ENCODE measurements at places on chromosomes 6 and 20.
A peak's percentile ranks its signal among the peaks of the same experiment; 100 is the strongest.

- DNase-seq = peak; percentile 48
Measured at GRCh38 chr6:94254689-94255088, 835.3 kb upstream of the EPHA7 start.

GRCh38 chr20:37492945-37493344 lies 28.1 kb upstream of the NNAT start:
- no peak for DNase-seq

DNA sequence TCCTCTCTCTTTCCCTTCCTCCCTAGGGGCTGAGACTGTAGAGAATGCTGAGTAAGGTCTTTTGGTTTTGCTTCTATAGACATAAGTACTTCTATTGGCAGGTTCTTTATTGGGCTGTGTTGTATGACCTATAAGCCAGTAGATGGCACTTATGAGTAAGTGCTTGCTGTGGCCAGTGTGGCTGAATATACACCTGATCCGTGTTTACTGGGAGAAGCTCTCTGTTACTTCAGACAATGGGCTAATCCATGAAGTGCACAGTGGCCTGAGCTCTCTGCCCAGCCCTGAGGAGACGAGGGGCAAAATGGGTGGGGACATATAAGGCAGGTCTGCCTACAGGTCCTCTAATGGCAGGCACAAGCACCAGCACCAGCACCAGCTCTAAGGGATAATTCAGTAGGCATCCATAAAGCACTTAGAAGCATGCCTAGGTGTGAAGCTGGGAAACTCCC lies 610.3 kb downstream of the RNF144B start:
- DNase-seq = peak; percentile 63

DNA sequence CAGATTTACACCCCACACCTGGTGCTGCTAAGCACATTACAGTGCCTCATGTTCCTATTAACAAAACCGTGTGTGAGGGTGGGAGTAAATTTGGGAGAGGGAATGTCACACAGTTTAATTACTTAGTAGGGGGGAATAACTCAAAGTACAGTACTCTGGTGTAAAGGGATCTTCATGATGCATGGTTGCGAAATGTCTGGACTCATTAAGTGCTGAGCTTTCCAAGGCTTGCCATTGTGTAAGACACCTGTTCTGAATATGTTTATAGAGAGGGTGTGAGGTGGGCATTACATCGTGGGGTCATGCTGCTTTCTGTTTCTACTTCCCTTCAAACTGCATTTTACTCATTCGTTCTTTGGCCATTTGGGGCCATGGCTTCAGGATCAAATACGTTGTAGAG lies 181.2 kb downstream of the ADGRG6 start:
- DNase-seq = no peak

DNA sequence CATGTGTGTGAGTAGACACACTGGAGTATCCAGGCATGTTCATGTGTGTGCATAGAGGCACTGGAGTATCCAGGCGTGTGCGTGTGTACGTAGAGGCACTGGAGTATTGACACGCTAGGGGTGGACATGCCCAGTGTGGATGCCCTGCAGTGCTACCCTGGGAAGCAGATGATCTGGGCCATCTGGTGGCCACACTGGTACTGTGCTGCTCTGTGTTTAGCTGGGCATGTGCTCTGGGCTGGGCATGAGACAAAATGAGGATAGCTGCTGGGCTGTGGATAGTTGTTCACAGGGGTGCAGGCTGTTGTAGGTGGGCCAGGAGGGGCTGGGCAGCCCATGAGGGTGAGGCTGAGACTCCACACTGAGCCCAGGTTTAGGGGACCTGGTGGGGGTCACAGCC lies 24.0 kb upstream of the NPBWR2 start:
- DNase-seq = peak; percentile 83

- no peak for DNase-seq
Measured at GRCh38 chr6:106162921-106163320, 76.8 kb downstream of the PRDM1 start.

GRCh38 chr6:109194880-109195279 lies 99.6 kb downstream of the CEP57L1 start:
- no peak for DNase-seq

DNA sequence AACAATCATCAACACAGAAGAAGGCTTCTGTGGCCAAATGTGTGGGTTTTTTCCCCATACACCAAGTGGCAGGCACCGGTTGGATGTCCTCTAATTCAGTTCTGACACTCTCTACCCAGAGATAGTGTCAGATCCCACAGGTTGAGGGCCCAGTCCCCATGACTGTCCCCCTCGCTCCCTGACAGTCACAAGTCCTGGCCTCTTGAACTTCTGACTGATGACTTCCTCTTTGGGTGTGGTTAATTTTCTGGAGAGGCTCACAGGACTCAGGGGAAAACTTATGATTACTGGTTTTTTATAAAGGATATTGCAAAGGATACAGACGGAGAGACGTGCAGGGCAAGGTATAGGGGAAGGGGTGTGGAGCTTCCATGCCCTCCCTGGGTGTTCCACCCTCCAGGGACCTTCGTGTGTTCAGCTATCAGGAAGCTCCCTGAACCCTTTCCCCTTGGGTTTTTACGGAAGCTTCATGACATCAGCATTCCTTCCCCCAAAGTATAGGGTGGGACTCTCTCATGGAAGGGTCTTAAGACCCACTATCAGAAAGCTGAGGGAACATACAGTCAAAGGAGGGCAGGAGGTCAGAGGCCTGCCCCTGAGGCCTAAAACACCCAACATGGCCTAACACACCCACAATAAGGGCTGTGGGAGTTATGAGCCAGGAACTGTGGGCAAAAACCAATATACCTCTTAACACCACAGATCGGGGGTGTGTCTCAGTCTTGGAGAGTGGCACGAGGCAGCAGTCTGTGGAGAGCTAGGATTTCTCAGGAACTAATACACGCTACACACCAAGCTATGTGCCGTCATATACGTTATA lies 33.3 kb downstream of the FARS2 start:
- no peak for DNase-seq

GRCh38 chr6:4668271-4669179 lies 107.7 kb upstream of the CDYL start:
- no peak for DNase-seq

DNA sequence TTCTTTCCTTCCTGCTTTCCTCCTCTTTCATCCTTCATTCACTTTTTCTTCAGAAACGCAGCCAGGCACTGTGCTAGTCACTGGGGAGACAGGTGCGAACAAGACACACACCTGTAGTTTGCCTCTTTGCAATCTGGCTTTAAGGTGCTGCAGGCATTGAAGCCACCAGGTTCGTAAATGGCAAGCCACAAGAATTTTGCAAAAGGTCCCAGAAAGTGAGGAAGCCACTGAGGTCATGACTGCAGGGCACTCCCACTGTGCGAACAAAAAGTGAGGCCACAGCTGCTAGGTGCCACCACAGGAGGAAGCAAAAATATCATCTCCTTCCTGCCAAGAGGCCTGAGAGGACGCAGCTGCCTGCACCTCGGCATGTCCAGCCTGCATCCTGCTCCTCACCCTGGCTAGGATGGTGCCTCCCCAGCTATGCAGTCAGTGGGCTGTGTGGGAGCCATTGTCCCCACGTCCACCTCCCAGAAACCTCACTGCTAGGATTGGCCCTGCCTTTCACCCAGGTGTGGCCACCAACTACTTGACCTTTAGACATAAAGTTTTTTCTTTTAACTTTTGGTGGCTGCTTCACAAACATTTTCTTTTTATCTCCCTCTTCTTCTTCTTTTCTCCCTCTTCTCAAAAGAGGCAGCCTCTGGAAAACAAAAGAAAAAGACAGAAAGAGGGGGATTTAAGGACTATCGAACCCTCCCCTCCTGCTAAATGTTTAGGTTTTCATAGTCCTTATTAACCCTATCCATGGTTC lies 230.8 kb downstream of the BCAS1 start:
- peak; percentile 69 for DNase-seq

- DNase-seq = peak; percentile 9
Measured at GRCh38 chr6:37761554-37762271, 57.8 kb upstream of the ZFAND3 start.

DNA sequence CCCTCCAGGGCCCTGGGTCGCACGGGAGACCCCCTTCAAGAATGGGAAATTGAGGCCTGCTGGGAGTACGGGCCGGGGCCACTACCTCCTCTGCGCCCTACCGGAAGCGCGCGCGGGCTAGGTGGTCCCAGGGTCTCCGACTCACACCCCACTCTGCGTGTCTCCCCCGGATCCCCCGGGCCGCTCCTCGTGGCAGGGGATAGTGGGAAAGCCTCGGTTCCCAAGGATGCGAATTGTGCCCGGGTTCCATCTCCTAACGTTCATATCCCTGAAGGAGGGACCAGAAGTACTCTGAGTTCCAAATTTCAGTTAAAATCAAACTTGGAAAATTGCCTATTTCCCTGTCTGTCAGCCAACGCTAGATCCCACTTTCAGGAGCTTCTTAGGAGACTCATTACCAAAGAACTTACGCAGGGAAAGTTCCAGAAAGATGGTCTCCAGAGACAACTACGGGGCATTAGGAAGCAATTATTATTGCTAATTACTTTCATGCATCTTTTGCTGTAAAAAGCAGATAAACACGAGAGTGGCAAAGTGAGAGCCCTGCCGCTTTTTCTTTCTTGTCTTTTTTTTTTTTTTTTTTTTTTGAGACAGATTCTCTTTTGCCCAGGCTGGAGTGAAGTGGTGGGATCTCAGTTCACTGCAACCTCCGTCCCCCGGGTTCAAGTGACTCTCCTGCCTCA lies 858 bp downstream of the FAM83D start:
- DNase-seq = peak; percentile 30

- peak; percentile 59 for DNase-seq
Measured at GRCh38 chr20:57594092-57594951, 25.9 kb downstream of the ZBP1 start.

Data from HT-29 (cell line).